ENCODE measurements at places on chromosomes 4 and X.

DNA sequence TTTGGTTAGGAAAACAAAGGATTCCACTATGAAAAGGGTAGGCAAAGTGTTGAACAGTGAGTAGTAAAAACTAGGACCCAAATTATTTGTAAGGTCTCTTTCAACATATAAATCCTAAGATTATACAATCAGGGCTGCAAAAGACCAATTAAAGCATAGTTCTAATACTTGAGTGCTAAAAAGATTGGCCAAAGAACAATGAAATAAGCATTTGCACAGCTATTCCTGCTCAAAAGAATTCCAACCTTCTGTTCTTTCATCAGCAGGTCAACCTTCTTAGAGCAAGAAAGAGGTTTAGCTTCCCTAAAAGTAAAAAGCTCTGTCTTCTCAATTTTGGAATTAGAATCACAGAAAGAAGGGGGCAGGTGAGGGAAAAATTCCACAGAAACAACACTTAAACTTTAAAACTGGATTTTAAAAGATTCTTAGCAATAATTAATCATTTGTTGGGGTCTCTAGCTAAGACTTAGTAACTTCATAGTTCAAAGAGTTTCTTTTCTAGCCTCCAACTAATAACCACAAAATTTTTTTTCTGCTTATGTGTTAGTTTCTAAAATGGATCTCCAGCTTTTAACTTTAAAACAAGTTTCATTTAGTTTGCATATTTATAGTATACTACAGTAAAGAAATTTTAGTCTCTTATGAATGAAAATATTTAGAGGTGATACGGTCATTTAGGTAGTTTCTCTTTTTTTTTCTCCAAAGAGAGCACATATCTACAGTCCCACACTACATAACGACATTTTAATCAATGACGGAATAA, 16.3 kb downstream of the TSPAN5 start:
- no peak for DNase-seq

DNA sequence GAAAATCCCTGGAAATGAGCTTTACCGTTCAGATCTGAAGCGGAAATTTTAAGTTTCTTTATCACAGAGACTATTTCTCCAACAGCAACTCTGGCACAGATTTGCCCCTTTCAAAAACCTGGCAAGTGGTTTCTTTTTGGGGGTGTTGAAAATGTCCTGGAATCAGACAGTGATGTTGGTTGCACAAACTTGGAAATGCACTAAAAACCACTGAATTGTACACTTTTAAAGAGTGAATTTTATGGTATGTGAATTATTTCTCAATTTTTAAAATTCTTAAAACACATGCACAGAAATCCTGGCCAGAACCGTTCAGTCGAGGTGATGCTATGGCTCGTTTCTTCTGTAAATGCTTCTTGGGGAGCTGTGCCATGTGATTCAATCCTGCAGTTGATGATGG, 121.2 kb upstream of the RBPJ start:
- no peak for DNase-seq

- DNase-seq = no peak
Observed at GRCh38 chr4:150078041-150078578, at the start of gene DCLK2. Gene DCLK2, plus strand, starts transcription at chr4:150078445. Its CDS starts 583 bp downstream, at chr4:150079028.

- DNase-seq = no peak
Observed at GRCh38 chr4:129515356-129515755, 419.4 kb downstream of the C4orf33 start.

GRCh38 chrX:40152173-40152711, 54.5 kb upstream of the BCOR start:
- no peak for DNase-seq

DNA sequence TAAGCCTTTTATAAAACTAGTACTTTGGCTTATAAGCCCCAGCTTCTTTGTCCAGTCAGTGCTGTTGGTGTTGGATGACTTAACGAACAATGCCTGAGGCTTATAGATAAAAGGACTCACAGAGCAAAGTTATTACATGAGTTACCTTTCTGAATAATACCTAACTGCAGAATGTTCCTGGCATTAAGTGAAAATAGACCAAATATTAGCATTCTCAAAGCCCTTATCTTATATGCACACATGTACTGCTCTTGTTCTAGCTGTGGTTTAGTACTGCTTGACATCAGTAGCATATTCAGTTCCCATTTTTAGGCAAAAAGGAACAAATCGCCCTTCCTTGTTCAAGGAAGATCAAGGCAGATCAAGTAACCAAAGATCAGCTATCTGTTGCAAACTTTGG, 131.6 kb downstream of the ZNF330 start:
- no peak for DNase-seq

GRCh38 chr4:92189146-92189545, 114.6 kb upstream of the GRID2 start:
- DNase-seq = no peak

DNA sequence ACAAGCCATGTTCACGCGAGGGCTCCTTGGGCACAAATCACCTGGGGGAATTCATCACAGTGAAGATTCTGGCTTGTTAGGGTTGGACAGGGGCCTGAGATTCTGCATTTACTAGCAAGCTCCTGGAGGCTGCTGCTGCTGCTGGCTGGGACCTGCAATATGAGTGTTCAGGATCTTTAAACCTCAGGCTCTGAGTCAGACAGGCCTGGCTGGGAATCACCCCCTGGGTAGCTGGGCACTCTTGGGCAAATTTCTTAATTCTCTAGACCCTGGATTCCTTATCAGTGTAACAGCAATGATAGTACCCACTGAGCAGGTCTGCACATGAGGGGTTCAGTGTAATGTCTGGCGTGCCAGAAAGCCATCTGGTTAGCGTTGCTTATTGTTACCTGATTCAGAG, 101.5 kb downstream of the DHX15 start:
- DNase-seq = no peak

- DNase-seq = no peak
Observed at GRCh38 chrX:73825569-73825968, 262.6 kb downstream of the CHIC1 start.

DNA sequence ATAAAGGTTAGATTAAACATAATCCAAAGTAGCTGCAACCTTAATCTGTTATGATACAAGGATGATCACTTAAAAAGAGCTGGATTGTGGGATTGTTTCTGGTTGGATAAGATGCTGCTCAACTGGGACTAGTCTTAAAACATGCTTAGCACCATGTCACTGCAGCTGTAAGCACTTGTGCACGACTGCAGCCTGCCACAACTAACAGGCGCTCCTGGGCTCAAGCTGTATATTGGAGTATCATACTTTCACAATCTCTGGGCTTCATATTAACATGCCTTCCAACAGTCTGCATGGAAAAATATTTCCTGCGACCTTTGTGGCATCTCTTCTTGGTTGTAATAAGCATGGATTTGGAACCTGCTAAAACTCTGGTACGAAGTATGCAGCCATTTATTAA, 493.0 kb upstream of the PITX2 start:
- DNase-seq = no peak

GRCh38 chrX:136369377-136369776, 68.6 kb downstream of the ADGRG4 start:
- DNase-seq = no peak

DNA sequence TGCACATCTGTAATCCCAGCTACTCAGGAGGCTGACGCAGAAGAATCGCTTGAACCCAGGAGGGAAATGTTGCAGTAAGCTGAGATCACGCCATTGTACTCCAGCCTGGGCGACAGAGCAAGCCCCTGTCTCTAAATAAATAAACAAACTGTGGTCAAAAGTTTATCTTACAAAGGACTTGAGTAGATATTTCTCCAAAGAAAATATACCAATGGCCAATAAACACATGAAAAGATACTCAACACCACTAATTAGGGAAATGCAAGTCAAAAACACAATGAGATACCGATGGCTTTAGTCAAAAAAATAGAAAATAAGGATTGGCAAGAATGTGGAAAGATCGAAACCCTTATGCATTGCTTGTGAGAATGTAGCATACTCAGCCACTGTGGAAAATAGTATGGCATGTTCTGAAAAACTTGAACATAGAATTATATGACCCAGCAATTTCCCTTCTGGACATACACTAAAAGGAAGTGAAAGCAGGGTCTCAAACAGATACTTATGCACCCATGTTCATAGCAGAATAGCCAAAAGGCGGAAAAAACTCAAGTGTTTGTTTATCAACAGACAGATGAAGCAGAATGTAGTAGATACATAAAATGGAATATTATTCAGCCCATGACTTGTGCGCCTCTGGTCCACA, 2.0 kb upstream of the CFAP97 start:
- no peak for DNase-seq

DNA sequence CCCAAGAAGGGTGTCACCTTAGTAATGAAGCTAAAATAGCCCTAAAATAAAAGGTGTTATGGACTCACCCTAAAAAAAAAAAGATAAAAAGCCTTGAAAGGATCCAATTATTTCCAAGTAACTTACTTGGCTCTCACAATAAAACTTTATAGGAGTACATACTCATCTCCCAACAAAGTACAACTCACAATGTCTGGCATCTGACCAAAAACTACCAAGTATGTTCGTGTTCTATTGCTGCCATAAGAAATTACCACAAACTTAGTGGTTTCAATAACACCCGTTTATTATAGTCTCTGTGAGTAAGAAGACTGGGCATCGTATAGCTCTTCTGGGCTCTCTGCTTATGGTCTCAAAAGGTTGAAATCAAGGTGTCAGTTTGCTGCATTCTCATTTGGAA, 51.0 kb downstream of the BEX1 start:
- no peak for DNase-seq

GRCh38 chrX:275476-275966, 5.7 kb upstream of the PLCXD1 start:
- no peak for DNase-seq

- DNase-seq = no peak
Observed at GRCh38 chr4:170698334-170698733, 608.6 kb upstream of the AADAT start.

GRCh38 chrX:154334496-154334895, 38.9 kb downstream of the TKTL1 start:
- DNase-seq = no peak

GRCh38 chrX:129939986-129940385, 34.0 kb downstream of the UTP14A start:
- no peak for DNase-seq

DNA sequence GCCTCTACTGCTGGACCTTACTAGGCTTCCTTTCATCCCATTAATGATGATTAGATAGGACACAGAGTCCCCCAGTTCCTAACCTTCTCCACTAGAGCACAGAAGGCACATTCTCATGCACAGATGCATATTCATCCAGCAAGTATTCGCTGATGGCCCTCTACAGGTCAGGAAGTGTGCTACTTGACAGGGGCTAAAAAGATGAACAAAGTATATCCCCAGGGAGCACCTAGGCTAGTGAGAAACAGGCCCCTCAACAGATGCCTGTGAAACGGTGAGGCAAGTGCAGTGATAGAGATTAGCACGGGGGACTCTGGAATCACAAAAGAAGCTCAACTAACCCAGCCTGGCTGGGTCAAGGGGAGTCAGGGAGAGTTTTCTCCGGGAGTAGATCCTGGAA, 95.8 kb downstream of the MGST2 start:
- no peak for DNase-seq

DNA sequence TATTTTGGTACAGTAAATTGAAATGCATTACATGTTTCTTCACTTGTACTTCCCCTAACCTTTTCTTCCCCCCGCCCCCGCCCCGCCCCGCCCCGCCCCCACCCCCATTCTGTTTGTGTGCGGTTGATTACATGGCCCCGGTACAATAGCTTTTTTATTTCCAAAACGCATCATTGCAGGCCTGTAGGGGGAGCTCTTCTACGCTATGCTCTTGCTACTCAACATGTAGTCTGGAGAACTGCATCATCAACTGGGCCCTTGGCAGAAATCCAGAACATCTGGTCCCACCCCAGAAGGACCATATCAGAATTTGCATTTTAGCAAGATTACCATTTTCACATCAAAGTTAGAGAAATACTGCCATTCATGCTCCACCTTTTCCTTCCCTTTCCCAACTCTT, 333.3 kb upstream of the DDX53 start:
- no peak for DNase-seq

- DNase-seq = no peak
Observed at GRCh38 chrX:74178536-74178935, 125.4 kb upstream of the ZCCHC13 start.
